Common myeloid progenitor, CD34-positive (primary cell): ENCODE measurements at places on chromosomes 2 and 18.

- no peak for DNase-seq
These were observed 150.9 kb downstream of the SMAD7 start for GRCh38 chr18:48799724-48800315.

- no peak for DNase-seq
These were observed 24.8 kb downstream of the FBLN7 start for GRCh38 chr2:112162956-112163355.

GRCh38 chr18:20996418-20996817 lies 115.2 kb downstream of the ROCK1 start:
- no peak for DNase-seq

DNA sequence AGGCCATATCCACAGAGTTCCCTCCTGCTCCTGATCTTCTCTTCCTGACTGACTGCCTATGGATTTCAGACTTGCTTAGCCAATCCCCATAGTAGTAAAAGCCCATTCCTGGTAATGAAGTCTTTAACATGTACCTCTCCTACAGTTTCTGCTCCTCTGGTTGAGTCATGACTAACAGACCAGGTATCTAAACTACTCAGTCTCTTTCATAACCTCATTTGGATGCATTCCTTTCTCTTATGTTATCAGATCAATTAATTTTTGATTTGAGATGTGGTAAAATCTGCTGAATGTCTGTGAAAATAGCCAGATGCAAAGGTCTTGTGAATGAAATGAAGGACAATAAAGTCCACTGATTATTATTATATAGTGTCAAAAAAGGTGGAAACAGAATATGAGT lies 198.0 kb downstream of the NBAS start:
- no peak for DNase-seq

GRCh38 chr2:112065966-112066365 lies 10.9 kb downstream of the TMEM87B start:
- no peak for DNase-seq

- DNase-seq = no peak
These were observed 725 bp downstream of the FIGN start for GRCh38 chr2:163734881-163735684.

DNA sequence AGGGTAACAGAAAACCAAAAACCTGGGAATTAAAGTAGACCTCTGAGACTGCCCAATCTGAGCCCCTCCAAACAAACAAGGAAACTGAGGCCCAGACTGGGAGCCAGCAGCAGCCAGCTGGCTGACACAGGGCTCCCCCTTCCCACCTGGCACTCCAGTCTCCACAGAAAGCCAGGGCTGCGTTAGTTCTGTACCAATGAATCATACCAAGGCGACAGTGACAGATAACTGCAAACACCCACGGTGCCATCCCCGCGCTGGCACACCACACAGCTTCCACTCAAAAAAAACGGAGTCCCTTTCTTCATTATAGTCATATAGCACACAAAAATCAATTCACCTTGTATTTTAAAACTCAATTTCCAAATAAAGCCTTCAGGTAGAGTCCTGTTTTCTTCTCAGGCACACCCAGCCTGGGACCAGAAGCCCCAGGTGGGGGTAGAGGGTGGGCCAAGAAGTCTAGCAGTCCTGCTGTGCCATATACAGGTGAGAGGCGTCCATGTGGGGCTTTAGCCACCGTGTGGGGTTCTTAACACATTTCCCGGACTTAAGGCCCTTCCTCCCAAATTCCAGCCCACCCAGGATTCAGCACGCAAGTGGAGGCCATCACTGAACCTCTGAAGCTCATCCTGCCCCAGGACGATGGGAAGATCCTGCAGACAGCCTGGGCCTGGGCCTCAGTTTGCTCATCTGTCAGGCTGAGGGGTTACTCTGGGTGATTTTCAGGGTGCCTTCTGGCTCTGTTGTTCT lies 1.2 kb downstream of the PER2 start:
- no peak for DNase-seq

DNA sequence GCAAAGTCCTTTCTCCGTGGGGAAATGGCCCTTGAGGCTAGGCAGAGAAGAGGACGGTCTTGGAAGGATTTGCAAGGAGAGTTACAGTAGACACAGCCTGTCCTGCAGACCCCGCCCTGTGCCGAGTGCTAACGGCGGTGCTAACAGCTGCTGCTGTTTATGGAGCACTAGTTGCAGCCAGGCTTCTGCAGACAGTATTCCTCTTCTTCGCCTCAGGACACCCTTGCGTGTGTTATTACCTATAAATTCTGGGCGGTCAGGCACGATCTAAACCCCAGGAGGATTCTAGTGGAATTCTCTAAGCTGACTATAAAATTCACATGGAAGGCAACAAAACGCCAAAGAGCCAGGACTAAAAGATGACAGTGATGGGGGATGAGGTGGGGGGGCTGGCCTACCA lies 139.8 kb downstream of the GLI2 start:
- DNase-seq = no peak

DNA sequence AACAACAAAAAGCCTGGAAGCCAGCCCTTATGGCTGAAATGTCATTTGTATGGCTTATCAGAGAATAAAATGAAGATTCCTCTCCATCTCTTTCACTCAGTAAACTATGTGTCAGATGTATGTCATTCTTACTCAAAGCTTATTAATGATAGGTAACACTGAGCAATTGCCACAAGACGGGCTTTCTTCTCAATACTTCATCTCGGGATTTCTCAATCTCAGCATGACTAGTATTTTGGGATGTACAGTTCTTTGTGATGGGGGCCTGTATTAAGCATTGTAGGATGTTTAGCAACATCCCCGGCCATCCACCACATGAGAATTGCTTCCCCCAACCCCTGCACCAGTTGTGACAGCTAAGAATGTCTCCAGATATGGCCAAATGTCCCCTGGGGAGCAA lies 80.2 kb downstream of the MREG start:
- DNase-seq = no peak

DNA sequence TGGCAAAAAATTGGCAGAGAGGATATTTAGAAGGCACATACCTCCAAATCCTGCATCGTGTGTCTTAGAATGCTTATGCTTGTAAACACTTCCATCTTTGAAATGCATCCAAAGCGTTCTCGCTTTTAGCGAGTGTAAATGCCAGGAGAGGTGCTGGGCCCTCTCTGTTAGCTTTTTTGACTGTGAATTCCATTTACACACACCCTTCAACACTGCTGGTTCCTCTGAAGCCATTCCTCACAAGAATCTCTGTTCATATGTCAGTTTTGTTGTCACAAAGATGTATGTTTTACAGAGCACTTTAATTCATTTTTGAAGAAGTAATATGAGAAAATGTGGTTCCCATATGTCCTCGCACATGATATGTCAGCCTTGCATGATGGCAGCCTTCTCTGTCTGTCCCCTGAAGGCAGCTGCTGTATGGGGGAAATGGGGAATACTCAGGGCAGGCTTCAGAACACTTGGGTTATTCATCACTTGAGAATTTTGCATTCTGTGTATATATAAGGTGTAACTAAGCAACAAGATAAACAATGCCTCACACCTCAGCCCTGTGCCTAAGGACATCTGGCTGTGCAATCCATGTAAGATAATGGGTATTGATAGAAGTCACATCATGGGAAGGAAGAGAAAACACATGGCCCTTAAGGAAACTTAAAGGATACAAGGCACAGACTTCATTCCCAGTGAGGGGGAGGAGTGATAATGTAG lies 52.3 kb downstream of the RAB27B start:
- DNase-seq = peak; percentile 54

DNA sequence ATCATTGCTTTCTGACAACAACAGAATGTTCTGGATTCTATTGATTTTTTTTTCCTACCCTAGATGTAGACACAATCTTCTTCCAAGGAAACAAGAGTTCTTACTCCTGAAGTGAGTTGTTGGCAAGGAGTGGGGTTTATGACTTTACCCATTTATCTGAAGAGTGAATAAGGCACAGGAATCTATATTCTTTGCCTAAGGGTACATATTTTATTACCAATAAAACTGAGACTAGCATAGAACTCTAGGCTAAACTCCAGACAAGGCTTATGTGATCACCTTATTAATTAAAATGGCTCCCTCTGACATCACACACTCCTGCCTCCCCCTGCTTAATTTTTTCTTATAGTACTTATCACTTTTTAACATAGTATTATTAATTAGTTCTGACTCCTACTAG lies 47.6 kb downstream of the C18orf54 start:
- DNase-seq = no peak

- no peak for DNase-seq
These were observed 82.8 kb downstream of the SMAD2 start for GRCh38 chr18:47847635-47848034.

DNA sequence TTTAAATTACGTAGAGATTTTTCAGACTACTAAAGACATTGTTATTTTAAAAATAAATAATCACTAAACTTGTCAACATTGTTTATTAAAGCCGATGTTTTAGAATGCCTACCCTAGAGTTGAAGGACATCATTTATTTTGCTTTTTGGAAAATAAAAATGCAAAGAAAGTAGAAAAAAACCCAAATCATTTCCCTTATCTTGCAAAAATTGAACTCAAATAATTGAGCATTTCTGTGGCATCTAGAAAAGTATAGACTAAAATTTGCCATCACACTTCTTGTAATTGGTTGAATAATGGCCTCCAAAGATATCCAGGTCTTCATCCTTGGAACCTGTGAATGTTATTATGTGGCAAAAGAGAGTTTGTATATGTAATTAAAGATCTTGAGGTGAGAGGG lies 9.7 kb upstream of the NEDD4L start:
- no peak for DNase-seq

- DNase-seq = no peak
These were observed 323.0 kb downstream of the FBXO15 start for GRCh38 chr18:73824671-73825070.

DNA sequence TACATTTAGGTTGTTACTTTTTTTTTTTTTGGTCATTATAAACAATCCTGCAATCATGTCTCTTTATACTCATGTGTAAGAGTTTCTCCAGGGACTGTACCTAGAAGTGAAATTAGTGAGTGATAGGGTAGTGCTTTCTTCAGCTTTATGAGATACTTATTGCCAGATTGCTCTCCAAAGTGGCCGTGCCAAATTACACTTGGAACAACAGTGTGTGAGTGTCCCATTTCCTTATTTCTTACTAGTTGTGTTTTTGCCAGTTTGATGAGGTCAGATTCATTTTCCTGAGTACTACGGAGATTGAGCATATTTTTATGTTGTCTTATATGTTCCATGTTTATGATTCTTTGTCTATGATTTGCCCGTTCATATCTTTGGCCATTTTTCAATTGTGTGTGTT lies 39.2 kb downstream of the GALNT1 start:
- no peak for DNase-seq

DNA sequence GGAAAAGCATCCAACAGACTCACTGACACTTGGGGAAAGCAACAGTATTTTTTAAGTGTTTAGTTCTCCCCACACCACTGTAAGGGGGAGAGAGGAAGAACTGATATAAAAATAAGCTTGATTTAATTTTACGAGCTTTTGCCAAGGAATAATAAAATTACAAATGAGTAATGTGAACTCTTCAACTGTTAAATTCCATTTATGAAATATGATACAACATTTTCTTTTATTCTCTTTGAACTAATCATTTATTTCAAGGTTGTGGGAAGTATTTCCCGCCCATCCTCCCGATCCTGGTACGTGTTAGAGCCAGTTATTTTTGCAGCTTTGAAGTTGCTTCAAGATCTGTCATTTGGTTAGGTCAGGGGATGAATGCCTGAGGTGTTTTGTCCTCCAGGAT lies 35.2 kb downstream of the WDPCP start:
- DNase-seq = no peak

GRCh38 chr2:12712881-12713280 lies 3.9 kb upstream of the TRIB2 start:
- no peak for DNase-seq

- DNase-seq = no peak
These were observed 16.3 kb upstream of the RAB10 start for GRCh38 chr2:26017464-26018183.

DNA sequence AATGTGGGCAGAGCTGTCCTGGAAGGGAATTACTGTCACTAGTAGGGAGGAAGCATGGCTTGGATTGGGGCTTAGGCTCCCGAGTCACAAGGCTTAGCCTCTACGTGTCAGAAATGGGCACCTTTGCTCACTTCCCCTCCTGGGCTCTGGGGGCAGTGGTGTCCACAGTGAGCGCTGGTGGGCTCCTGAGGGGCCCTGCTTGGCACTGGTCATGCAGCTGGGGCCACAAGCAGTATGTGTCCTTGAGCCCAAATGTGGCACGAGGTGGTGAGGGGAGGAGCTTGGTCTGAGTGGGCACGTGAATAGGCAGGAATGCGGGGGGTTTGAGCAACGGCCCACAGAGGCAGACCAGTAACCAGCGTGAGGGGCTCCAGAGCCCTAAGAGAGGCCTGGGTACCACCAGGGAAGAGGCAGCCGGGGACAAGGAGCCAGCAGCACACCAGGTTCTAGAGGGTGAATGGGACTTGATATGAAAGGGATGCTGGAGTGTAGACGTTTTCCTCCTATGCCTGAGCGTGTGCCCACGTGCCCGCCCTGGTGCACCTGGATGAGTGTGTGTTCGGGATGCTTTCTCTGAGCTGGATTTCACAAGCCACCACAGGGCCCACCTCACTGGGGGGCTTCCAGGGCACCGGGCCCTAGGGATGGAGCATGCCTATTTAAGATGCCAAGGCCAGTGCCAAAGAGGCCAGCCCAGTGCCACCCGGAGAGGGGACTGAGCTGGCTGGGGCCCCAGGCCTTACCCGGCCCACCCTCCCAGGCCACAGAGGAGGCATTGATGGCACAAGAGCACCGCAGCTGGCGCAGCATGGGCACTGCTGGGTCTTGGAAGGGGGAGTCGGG lies 22.8 kb upstream of the PTMA start:
- no peak for DNase-seq

DNA sequence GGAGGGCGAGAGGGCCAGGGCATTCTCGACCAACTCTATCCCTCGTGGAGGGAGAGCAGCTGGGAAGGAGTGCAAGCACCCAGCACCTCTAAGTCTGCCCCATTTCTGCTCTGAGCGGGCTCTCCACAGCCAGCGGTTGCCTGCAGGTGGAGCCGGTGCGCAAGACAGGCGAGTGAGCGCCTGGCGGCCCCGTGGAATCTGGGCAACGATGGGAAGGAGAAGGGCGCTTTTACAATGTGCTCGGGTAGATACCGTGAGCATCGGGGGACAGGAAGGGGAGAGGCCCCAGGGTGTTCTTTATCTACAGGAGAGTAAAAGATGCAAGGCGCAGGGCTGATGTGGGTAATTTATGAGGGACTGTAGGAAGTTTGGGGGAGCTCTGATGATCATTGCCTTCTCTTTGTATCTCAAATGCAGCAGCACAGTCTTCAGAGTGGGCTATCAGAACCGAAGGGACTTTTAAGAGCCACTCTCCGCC lies 867 bp upstream of the TTL start:
- DNase-seq = peak; percentile 92

DNA sequence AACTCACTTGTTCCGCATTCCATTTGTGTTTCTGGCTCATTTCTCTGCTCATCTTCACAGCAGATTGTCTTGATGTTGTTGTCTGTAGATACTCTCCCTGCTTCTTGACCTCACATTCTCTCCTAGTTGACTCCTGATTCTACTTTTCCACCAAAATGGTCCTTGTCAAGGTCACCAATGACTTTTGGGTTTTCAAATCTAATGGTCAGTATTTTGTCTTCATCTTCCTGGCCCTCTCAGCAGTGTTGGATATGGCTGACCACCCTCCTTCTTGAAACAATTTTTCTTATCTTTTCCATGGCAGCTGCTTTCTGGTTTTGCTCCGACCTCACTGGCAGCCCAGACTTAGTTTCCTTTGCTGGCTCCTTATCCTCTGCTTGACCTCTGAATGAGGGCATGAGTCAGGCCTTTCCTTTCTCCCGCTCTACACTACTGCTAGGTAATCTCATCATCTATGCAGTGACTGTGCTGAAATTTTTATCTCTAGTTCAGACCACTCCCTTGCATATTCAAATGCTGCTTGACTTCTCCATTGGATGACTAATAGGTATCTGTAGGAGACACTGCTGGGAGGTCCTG lies 386.6 kb upstream of the SPRED2 start:
- no peak for DNase-seq
